ENCODE measurements at places on chromosomes 6 and 20. TPM values are rescaled to one million over a fixed set of nuclear protein-coding genes. Genes with fewer than 3 reads are reported as not detected.

Gene LY86
- not detected for total RNA-seq

Gene BCKDHB
- 4.6 TPM for total RNA-seq

Gene SRMS
- total RNA-seq: 0.25 TPM

Gene PBOV1
- not detected for total RNA-seq

Gene BANF2
- total RNA-seq: not detected

Gene RFX6
- not detected for total RNA-seq

Gene DSP
- 33.0 TPM for total RNA-seq

Gene PSORS1C2
- total RNA-seq: not detected

Gene DEFB113
- not detected for total RNA-seq

Gene WASF1
- total RNA-seq: 11.6 TPM

Gene FOXS1
- 0.53 TPM for total RNA-seq

Gene BPIFB4
- not detected for total RNA-seq

Gene ETV7
- 0.08 TPM for total RNA-seq

Gene HLA-DQB1
- total RNA-seq: not detected

Gene CABLES2
- 5.5 TPM for total RNA-seq

Gene COQ3
- total RNA-seq: 10.5 TPM

All from A549 treated with AZD2906 at 1 μM for 4 hours (cell line).